ENCODE measurements at places on chromosomes 7 and 10.
A peak's percentile ranks its signal among the peaks of the same experiment; 100 is the strongest.

GRCh38 chr7:124762611-124763143 is 2.9 kb downstream of the GPR37 start:
- DNase-seq: no peak

- no peak for DNase-seq
Observed at GRCh38 chr7:99499371-99499720, 735 bp downstream of the ZNF394 start.

DNA sequence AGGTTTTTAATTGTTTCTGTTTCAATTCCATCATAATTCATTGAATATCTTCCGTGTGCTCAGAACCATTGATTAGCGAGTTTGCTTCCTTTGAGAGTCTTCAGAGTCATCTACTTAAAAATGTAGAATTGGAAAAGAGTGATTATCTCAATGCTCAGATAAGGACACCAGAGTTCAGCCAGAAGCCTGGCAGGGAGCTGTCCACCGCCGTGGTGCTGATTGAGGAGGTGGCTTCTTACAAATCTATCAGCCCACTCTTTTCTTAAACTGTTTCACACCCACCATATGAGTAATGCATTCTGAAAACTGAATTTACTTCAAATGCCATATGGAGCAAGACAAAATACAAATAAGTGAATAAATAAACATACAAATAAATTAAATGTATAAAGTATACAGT is 79.3 kb downstream of the INSYN2A start:
- no peak for DNase-seq

GRCh38 chr10:75929630-75930161 is 498.3 kb downstream of the LRMDA start:
- no peak for DNase-seq

- peak; percentile 14 for DNase-seq
Observed at GRCh38 chr7:44966731-44967538, 11.9 kb downstream of the MYO1G start.

GRCh38 chr7:132393789-132394261 is 182.4 kb downstream of the PLXNA4 start:
- no peak for DNase-seq

- no peak for DNase-seq
Observed at GRCh38 chr7:41047789-41048191, 655.1 kb downstream of the INHBA start.
